ENCODE measurements at places on chromosomes 1 and 21.

GRCh38 chr1:195664628-195665027 lies 943.6 kb downstream of the KCNT2 start:
- DNase-seq: no peak

GRCh38 chr1:240515505-240515904 lies 96.5 kb downstream of the GREM2 start:
- no peak for DNase-seq

DNA sequence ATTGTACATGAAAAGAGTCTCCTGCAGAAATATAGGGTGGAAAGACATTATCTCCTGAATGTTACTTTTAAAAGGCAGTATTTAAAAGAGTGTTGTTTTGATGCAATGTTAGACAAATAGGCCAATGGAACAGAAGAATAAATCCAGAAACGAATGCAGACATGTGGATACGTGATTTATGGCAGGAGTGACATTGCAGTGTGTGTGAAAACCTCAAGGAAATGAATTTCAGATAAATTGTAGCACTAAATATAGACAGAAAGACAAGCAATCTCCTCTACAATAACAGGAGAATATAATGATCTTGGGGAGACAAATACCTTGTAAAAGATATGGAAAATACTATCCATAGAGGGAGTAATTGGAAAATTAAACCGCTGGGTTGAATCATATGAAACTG lies 387.8 kb upstream of the CHRM3 start:
- DNase-seq: no peak

- DNase-seq: no peak
These were observed 50.6 kb downstream of the NRIP1 start for GRCh38 chr21:15014221-15014620.

DNA sequence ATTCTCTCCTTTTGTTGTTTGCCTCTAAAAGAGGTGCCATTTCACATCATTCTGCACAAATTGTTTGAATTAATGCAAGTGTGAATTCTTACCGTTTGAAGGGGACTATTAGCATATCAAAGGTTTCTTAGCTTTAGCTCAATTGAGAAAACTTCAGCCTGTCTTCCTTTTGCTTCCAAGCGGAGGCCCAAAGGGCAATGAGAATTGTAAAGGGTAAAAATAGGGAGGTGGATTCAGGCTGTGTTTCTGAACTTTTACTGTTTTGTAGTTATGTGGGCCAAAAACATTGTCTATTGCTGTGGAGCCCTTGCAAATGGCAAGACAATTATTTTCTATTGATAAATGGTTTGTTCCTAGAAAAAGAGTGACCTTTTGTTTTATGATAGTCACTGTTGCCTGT lies 3.6 kb downstream of the ADGRL2 start:
- DNase-seq: no peak

DNA sequence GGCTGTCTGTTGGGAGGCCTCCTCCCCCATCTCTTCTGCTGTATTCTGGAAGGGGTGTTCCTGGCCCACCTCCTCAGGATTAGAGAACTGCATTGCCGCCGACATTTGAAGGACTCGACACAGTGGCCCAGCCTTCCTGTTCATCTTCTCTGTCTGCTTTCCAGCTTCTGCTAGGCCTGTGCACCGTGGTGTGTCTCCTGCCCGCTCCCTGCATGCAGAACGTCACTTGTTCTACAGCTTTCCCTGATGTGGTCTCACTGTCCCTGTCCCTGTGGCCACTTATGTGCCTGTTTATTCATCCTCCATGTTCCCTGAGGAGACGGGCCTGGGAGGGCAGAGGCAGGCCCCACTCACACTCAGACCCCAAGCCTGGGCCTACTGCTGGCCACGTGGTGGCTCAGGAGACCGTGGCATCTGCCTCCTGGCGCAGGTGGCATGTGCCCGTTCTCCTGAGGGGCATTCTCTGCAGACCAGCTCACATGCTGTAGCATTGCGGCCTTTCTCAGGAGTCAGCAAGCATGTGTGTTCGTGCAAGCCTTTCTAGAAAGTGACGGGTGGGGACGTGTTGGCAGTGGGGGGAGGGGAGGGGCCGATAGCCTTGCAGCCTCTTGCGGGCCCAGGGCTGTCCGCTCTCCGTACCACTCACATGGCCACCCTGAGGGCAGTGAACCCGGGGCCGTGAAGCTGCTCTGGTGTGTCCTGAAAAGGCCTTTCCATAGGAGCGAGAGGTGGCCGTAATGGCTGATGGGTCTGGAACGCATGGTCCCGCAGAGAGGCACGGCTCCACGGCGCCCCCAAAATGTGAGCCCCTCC lies 35.9 kb downstream of the POFUT2 start:
- no peak for DNase-seq

DNA sequence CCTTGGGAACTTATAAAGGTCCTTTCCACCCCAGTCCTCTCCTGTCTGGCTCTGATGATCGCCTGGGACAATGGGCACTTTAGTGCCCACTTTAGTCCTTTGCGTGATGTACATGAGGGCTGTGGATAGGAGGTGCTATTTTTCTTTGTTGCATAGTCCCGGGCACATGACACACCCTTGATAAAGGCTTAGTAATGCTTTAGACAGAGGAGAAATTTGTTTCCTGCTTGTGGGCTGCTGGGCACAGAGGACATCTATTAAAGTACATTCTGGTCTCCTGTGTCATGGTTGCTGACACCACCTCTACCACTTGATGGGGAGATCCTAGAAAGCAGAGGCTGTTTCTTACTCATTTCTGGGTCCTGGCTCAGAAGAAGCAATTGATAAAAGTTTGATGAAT lies 5.4 kb upstream of the KNCN start:
- DNase-seq: no peak

DNA sequence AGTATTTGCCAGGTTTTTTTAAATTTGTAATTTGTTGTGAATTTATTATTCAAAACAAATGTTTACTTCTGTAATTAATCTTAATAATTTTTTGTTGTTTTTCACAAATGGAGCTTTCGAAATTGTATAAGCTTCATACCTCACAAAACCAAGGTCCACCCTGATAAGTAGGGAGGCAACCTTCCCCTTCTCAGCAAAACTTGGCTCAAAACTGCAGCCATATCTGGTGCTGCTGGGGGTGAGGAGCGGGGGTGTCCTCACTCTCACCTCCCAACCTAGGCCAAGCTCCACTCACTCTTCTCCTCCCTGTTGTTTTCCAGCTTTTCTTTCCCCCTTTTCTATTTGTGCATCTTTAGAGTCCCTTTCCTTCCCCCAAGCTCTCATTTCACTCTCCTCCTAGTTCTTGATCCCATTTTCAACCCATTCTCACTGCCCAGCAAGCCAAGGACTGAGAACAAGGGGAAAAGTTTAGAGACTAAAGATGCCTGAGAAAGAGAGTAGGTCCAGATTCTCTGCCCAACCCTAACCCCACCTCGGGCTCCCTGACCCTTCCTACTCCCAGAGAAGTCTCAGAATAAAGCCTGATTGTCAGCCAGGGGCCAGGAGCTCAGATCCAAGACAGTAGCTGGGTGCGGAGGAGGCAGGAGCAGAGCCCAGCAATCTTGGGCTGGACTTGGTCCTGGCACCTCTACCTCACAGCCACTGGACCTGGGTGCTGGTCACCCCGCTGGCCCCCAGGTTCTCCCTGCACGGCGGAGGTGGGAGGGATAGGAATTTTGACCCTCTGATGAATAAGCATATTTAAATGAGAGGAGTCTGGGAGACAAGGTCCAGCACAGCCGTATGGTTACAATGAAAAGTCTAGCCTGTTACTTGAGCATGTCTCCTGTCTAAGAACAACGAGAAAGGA lies 8.3 kb upstream of the CFAP45 start:
- DNase-seq: no peak

GRCh38 chr1:116556289-116557006 lies 14.4 kb downstream of the CD58 start:
- DNase-seq: peak; percentile 50

- no peak for DNase-seq
These were observed 84.4 kb upstream of the CXADR start for GRCh38 chr21:17428484-17428869.

DNA sequence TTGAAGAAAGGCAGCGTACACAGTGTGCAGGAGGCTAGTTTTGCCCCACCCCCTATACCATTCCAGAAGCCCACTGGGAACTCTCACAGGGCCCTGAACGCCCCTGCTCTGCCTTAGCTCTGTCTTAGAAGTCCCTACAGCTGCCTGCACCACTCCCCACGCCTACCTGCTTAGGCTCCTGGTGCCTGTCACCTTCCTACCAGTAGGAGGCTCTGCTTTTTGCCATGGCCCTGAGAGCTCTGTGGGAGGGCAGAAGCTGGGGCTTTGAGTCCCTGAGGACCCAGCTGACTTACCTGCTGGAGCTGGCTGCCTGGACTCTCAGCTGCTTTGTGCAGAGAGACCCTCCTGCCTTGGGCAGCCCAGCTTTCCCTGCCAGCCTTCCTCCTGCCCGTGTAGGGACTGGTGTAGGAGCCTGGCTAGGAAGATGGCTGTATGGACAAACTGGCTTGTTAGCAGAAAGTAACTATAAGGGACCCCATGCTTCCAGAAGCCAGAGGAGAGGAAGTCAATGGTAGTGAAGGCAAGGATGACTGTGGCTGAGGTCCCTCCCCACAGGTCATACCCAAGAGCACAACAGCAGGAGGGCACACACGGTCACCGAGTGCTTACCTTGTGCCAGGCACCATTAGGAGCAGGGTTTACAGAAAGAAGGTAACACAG lies 9.8 kb upstream of the CELSR2 start:
- no peak for DNase-seq

- no peak for DNase-seq
These were observed 88.0 kb upstream of the PBX1 start for GRCh38 chr1:164470996-164471395.

DNA sequence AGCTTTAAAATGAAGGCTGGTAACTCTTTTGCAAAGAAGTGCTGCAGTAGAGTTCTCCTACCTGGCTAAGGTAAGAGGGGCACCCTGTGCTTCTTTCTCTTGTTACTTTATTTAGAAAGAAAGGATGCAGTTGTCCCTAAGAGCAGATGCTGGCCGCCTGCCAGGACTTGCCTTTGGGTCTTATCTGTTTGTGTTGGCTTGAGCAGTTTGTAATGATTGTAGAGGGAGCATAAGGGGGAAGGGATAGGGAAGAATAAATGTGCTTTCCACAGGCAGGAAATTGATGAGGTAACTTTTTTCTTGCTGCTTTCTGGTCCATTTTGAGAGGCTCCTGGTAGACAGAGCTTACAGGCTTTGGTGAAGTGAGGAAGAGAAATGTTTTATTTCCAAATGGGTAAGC lies 229.6 kb downstream of the HHAT start:
- DNase-seq: no peak

- no peak for DNase-seq
These were observed 1.1 kb upstream of the ADAMTS1 start for GRCh38 chr21:26846036-26846931.

DNA sequence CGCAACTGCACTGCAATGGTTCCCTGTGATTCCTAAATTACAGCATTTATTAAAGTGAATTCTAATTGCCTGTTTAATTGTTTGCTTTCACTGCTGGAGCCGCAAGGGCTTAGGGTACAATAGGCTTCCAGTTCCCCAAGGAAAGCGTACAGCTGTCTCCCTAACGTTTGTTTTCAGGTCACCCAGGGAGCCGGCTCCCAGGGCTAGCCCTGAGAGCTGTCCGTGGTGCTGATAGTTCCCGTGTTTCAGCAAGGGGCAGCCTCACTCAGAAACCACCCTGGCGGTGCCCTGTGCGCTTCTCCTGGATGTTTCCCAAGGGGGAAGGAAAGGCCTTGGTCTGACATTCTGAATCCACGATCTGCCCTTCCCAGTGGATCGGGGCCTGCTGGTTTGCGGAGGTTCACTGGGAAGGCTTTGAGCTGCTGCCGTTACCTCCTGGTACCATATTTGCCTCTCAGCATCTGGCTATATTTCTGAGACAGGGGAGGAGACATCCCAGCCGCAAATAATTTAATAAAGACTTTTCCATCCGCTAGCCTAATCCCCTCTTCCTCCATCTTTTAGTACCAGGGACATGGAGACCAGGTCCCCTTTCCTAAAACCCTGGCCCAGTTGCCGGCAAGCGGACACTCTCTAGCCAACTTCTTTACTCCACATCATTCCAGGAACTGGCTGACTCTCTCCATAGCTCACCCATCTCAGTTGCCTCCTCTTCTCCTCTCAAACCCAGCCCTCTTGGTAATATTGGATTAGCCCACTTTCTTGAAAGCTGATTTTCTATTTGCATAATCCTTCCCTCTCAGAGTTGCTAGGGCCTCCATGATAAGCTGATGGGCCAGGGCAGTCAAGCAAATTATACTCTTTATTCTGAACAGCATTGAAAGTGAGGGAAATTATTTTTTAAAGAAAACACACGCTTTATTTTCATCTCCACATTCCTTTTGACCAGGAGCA lies 149.0 kb downstream of the IGSF21 start:
- no peak for DNase-seq

- no peak for DNase-seq
These were observed 52.2 kb upstream of the ARTN start for GRCh38 chr1:43881415-43881814.

- no peak for DNase-seq
These were observed 50.7 kb downstream of the JAK1 start for GRCh38 chr1:64915381-64916274.

- no peak for DNase-seq
These were observed 27.7 kb upstream of the SLC5A9 start for GRCh38 chr1:48194801-48195200.

- no peak for DNase-seq
These were observed 15.7 kb downstream of the HSD11B1 start for GRCh38 chr1:209720326-209720725.

All from stimulated activated CD8-positive, alpha-beta memory T cell treated with anti-CD3 and anti-CD28 coated beads, Interleukin-7, amount 100 ng/mL, for 24 hours (primary cell).